Ureter (tissue), 1 donor: ENCODE measurements at places on chromosomes 16 and 17. TPM values are rescaled to one million over a fixed set of nuclear protein-coding genes. Genes with fewer than 3 reads are reported as not detected.
A peak's percentile ranks its signal among the peaks of the same experiment; 100 is the strongest.

- DNase-seq = no peak
Observed at GRCh38 chr16:19696961-19697360, 21.1 kb downstream of the KNOP1 start.

GRCh38 chr17:45364531-45365390 is 47.9 kb upstream of the MAP3K14 start:
- DNase-seq = no peak

GRCh38 chr17:54347495-54347894 is 524.8 kb downstream of the KIF2B start:
- no peak for DNase-seq

- no peak for DNase-seq
Observed at GRCh38 chr16:84379709-84380362, 11.5 kb downstream of the ATP2C2 start.

- no peak for DNase-seq
Observed at GRCh38 chr17:29826114-29826692, 103.8 kb downstream of the SSH2 start.

GRCh38 chr17:31283841-31284240 is 13.2 kb downstream of the OMG start:
- no peak for DNase-seq

GRCh38 chr16:6517020-6517720 is 815.5 kb upstream of the RBFOX1 start:
- no peak for DNase-seq

- no peak for DNase-seq
Observed at GRCh38 chr17:43315858-43316521, 82.2 kb upstream of the RNU2-1 start.

GRCh38 chr17:8041249-8041928 is 2.5 kb downstream of the ALOX15B start:
- DNase-seq = no peak

- peak; percentile 73 for DNase-seq
Observed at GRCh38 chr16:57115514-57116182, 23.3 kb downstream of the CPNE2 start.

GRCh38 chr17:14331982-14332298 is 31.1 kb downstream of the HS3ST3B1 start:
- DNase-seq = no peak

- DNase-seq = no peak
Observed at GRCh38 chr17:8001976-8002720, at the start of gene GUCY2D. GUCY2D (plus strand) TSS chr17:8002615; CDS start chr17:8003048, 433 bp downstream.

SOCS7 gene
- total RNA-seq = 25.6 TPM

HAPSTR1 gene
- 81.1 TPM for total RNA-seq

MYH2 gene
- 0.78 TPM for total RNA-seq

EFNB3 gene
- 2.3 TPM for total RNA-seq

APOH gene
- 0.89 TPM for total RNA-seq

TPPP3 gene
- 12.5 TPM for total RNA-seq

ARL5C gene
- total RNA-seq = not detected

RUNDC3A gene
- total RNA-seq = 1.3 TPM

KRTAP9-3 gene
- total RNA-seq = not detected

TCAP gene
- 0.81 TPM for total RNA-seq
